ENCODE measurements at places on chromosomes 3 and 15. TPM values are rescaled to one million over a fixed set of nuclear protein-coding genes. Genes with fewer than 3 reads are reported as not detected.

- H3K36me3 ChIP-seq: no peaks in the 10 kb centered on the region
- no peak overlapping the region for H3K4me3 ChIP-seq
- H3K27me3 ChIP-seq: no peaks in the 10 kb centered on the region
- DNase-seq: no peak
- H3K4me1 ChIP-seq: no peaks in the 10 kb centered on the region
These were observed 140.5 kb upstream of the SMAD3 start for GRCh38 chr15:66924889-66925288.

CYP11A1 gene
- total RNA-seq: 2.3 TPM

LRRC15 gene
- under 0.01 TPM for total RNA-seq

DNA sequence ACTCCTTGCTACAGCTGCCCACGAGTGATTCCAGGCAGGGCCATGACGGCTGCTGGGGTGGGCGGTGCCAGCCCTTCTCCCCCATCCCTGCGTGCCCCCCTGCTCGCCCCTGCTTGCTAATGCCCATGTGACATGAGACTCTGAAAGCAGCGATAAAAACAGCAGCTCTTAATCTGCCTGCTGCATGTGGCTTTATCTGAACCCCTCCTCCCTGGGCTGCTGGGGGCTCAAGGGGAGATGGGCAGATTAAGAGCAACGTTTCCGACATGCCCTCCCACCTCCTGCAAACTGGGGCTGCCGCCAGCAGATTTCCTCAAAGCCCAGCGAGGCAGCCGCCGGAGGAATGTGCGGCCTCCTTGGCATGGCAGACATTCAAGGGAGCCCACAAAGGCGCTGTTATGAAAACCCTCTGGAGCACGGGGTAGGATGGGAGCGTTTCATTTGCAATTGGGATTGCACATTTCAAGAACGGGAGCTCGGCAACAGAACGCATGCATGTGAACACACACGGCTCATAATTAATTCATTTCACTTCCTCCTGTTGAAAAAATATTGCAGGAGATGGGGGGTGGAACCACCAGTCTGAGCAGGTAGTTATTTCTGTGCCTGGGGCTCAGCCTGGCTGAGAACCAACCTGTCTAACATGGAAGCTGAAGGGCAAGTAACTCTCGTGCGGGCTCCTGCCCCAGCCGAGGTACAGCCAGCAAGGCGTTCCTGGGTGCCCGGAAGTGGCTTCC, 504.2 kb upstream of the PROK2 start:
- peak overlapping the region; percentile 22 for H3K27ac ChIP-seq
- H3K36me3 ChIP-seq: no peaks in the 10 kb centered on the region
- no peak overlapping the region for H3K4me3 ChIP-seq
- peak; percentile 37 for DNase-seq

- no peak overlapping the region for H3K4me3 ChIP-seq
- no peak overlapping the region for H3K27ac ChIP-seq
- H3K4me1 ChIP-seq: no peaks in the 10 kb centered on the region
- no peaks in the 10 kb centered on the region for H3K27me3 ChIP-seq
- DNase-seq: no peak
These were observed 91.8 kb downstream of the ST8SIA2 start for GRCh38 chr15:92485441-92485840.

- H3K27ac ChIP-seq: no peak overlapping the region
- no peaks in the 10 kb centered on the region for H3K27me3 ChIP-seq
- no peak for DNase-seq
- no peaks in the 10 kb centered on the region for H3K4me1 ChIP-seq
These were observed 95.1 kb upstream of the MBNL1 start for GRCh38 chr3:152173627-152174026.

DNA sequence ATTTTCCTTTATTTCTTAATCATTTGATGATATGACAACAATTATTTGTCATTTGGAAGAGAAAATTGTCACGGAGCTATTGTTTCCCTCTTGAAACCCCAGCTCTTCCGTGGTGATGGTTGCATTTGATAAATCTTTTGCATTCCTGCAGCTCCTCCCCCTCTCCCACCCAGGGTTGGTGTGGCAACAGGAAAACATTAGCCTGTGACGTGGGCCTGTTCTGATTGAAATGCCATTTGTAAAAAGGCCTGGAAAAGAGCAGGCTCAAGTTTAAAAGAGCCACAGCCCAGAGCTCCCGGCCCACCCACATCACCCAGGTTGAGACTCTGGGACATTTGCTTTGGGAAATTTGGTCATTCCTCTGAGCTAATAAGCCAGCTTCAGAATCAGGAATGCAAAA, 282.5 kb downstream of the RPLP1 start:
- H3K4me3 ChIP-seq: no peak overlapping the region
- no peaks in the 10 kb centered on the region for H3K36me3 ChIP-seq
- no peaks in the 10 kb centered on the region for H3K4me1 ChIP-seq
- H3K27ac ChIP-seq: no peak overlapping the region
- no peaks in the 10 kb centered on the region for H3K27me3 ChIP-seq

ADCY5 gene
- total RNA-seq: 43.5 TPM

- H3K4me1 ChIP-seq: no peaks in the 10 kb centered on the region
- DNase-seq: no peak
- no peak overlapping the region for H3K4me3 ChIP-seq
- H3K27ac ChIP-seq: no peak overlapping the region
- H3K36me3 ChIP-seq: no peaks in the 10 kb centered on the region
- H3K27me3 ChIP-seq: no peaks in the 10 kb centered on the region
These were observed 176.7 kb downstream of the CHL1 start for GRCh38 chr3:373193-373779.

DNA sequence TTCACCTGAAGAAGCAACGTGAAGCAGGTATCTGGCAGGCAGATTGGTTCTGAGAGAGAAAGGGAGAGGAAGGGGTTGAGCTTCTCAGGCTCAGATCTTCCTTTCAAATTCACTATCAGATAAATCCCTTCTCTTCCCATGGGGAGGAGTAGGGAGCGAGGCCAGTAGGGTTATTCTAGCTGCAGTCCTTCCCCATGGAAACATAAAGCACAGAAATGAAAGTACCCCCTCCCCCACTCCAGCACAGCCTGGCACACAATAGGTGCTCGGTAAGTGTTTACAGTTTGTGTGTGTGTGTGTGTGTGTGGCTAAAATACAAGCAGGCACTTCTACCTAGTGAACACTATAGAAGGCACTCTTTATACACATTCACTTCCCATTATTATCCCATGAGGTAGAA, 20.8 kb upstream of the VPS8 start:
- no peak overlapping the region for H3K27ac ChIP-seq
- no peak for DNase-seq
- no peaks in the 10 kb centered on the region for H3K36me3 ChIP-seq
- H3K4me1 ChIP-seq: no peaks in the 10 kb centered on the region
- H3K4me3 ChIP-seq: no peak overlapping the region

- no peak overlapping the region for H3K27ac ChIP-seq
- H3K27me3 ChIP-seq: no peaks in the 10 kb centered on the region
- no peaks in the 10 kb centered on the region for H3K4me1 ChIP-seq
- H3K4me3 ChIP-seq: no peak overlapping the region
- H3K36me3 ChIP-seq: no peaks in the 10 kb centered on the region
These were observed 58.2 kb upstream of the SNRPA1 start for GRCh38 chr15:101353240-101353639.

DNA sequence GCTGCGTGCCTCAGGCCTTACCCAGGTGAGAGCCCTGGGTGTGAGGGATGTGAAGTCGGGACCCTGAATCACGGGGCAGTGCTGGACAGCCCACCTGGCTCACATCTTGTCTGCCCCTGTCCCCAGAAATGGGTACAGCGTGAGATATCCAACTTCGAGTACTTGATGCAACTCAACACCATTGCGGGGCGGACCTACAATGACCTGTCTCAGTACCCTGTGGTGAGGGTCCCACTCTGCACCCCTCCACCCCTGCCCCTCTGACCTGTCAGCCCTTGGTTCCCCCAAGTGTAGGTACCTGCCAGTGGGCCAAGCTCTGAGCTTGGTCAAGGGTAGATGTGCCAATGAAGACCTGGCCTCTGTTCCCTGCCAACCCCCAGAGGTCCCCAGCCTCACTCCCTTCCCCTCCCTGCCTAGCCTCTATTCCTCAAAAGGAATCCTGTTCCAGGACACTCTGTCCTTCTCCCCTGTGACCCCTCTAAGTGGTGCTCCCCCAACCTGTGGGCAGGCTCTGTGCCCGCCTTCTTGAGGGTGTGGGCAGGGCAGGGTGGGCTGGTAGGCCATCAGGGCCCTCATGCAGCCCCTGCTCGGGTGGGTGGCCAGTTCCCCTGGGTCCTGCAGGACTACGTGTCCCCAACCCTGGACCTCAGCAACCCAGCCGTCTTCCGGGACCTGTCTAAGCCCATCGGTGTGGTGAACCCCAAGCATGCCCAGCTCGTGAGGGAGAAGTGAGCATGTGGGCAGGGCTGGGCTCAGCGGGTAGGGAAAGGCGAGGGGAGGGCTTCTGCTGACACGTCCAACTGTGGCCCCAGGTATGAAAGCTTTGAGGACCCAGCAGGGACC, 25.1 kb downstream of the NBEAL2 start:
- no peak overlapping the region for H3K27ac ChIP-seq
- H3K4me3 ChIP-seq: no peak overlapping the region
- H3K36me3 ChIP-seq: no peaks in the 10 kb centered on the region

SPINT1 gene
- 38.1 TPM for total RNA-seq

DNA sequence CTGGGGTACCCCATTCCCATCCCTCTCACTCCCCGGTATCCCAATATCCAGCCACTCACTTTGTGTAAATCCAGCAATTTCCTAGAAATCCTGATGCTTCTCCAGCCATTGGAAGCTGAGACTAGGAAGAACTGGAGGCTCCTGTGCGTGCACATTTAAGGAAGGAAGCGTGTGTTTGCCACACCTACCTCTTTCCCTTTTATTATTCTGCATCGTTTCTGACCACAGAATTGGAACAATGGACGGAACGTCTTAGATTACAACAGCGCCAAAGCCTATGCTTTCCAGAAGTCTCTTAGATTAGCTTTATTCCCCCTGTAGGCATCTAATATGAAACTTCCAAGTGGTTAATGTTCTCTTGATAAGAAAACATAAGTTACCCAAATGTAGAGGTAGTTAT, 234.8 kb upstream of the TRIM42 start:
- H3K27me3 ChIP-seq: no peaks in the 10 kb centered on the region
- no peak overlapping the region for H3K27ac ChIP-seq
- H3K4me3 ChIP-seq: no peak overlapping the region
- H3K4me1 ChIP-seq: no peaks in the 10 kb centered on the region
- H3K36me3 ChIP-seq: no peaks in the 10 kb centered on the region

All from uterus (tissue), 4 donors.